NCI-H774 (cell line): ENCODE measurements at places on chromosomes 3 and 15.

DNA sequence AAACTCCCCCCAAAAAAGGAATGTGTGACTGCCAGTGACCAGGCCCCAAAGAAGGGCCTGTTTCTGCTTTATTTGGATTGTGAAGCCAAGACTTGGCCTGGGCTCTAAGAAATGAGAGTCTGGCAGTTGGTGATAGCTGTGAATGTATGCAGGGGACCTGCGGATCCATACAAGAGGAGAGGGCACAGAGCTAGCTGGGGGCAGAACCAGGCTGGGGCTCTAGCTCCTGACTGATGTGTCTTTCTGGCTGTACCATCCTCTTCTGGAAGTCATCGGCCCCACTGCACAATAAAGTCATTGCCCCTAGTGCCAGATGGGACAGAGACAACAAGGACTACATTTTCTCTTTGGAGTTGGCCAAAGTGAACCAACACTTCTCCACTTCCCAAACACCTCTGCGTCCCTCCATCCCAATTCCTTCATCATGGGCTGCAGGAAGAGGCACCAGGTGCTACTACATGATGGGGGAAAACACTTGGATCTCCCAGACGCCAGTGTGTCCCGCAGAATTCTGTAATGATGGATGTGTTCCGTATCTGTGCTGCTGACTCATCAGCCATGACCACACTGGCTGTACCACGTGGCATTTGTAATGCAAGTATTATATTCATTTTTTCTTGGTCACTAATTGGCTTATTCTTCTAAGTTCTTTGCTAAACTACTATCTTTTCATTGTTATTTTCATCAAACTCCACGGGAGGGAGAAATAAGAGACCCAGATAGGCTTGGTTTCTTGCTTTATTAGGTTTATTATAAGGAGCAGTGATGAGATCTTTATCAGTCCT lies 1.7 kb upstream of the PLA2G4F start:
- no peak for DNase-seq

DNA sequence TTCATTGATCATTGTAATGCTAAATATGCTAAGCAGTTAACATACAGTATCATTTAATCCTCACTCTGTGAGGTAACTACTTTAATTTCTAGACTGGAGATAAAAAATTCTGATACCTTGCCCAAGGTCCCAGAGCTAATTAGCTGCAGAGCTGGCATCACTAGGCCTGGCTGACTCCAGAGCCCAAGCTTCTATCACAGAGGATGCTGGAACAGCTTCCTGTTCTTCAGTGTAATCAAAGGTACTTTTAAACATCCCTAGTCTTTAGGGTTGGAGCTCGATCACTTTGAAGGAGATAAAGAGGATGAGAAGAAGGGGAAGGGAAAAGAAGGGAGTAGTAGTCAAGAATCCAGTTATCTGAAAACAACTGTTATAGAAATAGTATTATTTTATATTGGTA lies 37.1 kb upstream of the BOC start:
- no peak for DNase-seq

DNA sequence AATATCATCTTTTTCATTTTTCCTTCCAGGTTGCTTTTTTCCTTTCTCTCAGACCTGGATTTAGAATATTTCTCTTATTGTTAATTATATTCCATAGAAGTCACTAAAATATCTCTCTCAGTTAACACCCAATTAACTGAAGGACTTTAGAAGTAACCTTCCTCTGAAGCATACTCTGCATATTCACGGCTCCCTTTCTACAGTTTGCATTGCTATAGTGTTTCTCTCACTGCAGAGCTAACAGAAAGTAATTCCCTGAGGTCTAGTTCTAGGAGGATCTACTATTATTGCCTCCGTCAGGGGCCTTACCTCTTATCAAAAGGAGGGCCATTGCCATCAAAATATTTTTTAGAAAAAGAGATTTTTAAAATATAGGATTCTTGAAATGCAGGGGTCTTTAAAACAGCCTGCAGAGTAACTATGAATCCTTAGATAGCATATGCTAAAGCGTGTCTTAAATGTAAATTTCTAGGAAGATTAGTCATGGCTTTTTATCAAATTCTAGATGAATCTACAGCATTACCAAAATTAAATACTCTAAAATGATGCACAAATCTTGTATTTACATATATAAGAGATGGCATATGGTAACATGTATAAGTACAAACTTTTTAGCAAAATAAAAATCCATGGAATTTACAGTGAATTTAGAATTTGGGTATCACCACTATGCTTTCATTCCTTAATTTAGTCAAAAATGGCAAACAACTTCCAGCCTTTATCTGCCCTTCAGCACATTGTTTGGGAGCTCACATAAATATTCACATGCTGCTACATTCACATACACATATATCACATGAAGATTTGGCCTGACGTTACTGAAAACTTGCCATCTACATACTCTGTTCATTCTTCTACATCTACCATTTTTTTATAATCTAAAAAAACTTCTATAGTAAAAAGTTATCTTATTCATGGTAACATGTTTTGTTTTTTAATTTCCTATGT lies 696.8 kb downstream of the OTOL1 start:
- no peak for DNase-seq

DNA sequence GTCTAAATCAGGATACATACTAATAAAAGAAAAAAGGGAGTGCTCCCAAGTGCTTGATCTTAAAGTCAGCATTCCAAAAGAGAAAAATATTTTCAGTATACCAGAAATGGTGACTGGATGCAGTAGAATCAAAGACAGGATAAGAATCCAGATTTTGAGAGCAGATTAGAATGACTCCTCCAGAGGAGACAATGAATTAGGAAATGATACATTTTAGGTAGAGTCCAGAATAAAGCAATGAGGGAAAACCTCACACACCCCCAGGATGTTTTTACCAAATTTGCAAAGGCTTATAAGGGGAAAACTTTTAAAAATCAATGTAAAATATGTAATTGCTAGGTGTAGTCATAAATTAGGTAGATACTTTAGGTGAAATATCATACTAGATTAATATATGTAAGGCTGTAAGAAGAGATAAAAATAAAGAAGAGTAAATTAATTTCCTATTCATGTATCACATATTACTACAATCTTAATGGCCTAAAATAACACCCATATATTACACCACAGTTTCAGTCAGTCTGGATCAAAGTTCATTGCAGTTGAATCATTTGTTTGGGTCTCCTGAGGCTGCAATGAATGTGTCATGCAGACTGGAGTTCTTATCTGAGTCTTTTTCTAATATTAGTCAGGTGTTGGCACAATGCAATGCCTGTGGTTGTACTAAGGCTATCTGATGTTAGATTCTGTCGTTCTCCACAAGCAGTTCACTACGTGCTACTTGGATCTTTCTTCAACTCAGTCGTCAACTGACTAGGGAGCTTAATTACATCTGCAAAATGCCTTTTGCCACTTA lies 547.8 kb upstream of the EPHA6 start:
- no peak for DNase-seq

DNA sequence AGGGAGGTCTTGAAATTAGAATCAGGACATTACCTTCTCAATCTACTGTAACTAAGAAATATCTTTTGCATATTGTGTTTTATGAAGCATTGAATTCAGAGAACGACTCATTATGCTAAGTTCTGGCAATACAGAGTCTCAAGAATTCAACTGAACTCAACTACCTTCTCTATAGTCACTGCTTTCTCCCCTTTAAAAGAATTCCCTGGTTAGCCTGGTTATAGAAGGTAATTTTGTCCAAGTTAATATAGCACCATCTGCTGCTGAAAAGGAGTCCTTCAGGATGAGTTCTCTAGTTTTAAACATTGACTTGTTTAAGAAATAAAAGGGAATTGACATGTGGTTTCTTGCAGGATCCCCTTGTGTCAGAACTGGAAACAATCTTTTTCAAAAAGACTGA lies 60.2 kb downstream of the IL16 start:
- DNase-seq, result no peak

GRCh38 chr3:151226825-151227224 lies 23.8 kb upstream of the GPR171 start:
- DNase-seq, result no peak

- DNase-seq, result no peak
Observed at GRCh38 chr3:50591196-50591741, 20.3 kb downstream of the CISH start.

DNA sequence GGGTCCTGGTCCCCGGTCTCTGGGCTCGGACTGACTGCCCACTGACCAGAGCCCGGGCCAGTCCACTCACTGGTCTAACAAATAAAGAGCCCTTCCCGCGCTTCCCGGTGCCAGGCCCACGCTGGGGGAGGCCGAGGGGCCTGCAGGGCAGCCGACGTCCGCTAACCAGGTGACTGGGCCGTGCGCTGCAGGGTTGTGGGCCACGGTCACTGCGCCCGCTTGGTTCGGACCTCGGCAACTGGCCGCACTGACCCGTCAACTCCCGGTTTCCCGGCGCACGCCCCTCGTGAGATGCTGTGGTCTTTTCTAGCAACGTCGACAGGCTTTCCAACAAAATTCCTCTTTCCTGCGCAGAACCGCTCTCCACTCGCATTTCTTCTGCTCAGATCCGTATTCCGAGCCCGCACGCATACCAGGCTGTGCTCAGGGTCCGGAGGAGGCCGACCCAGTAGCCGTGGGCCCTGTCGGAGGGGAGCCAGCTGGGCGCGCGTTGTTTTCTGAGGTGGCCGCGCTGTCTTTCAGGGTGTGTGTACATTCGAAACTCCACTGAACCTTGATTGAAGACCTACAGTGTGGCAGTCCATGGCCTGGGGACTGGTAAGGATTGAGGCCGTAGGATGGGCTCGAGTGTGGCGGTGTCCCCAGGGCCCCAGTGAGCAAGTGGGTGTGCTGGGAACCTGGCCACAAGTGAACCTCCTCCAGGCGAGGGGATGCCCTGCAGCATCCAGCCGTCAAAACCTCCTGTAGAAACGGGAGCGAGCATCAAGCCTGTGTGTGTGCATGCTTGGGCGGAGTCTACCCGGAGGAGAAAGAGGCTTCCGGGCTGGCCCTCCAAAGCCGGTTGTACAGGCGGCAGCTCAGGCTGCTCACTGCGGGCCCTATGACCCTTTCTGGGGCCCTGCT lies 875 bp upstream of the NT5DC2 start:
- peak; percentile 12 for DNase-seq

GRCh38 chr3:45191924-45192417 lies 34.1 kb downstream of the TMEM158 start:
- no peak for DNase-seq

DNA sequence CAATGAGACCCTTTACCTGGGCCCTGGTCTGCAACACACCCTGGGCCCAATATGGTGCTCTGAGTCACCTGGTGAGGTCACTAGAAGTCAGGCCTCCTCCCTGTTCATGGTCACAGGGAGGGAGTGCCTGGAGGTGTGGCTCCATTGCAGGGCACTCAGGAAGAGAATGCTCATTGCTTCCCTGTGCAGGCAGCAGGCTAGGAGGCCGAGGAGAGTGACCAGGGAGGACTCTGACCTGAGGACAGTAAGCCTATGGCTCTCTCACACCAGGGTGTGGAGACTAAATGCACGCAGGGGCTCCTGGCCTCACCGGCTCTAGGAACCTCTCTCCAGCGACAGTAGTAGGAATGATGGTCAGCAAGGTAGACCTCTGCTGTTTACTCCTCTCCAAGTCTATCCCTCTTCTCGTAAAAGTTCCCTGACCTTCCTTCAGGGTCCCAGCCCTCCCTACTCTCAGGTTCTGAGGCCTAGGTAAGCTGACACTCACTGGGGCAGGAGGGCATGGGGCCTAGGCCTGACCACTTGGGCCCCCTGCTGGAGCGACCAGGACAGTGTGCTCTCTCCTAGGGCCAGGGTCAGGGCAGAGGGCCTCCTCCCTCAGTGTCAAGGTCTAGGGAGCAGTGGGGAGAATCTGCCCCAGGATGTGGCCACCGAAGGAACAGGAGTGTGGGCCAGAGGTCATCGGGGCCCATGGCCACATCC lies 9.6 kb upstream of the SLCO2A1 start:
- DNase-seq, result no peak

DNA sequence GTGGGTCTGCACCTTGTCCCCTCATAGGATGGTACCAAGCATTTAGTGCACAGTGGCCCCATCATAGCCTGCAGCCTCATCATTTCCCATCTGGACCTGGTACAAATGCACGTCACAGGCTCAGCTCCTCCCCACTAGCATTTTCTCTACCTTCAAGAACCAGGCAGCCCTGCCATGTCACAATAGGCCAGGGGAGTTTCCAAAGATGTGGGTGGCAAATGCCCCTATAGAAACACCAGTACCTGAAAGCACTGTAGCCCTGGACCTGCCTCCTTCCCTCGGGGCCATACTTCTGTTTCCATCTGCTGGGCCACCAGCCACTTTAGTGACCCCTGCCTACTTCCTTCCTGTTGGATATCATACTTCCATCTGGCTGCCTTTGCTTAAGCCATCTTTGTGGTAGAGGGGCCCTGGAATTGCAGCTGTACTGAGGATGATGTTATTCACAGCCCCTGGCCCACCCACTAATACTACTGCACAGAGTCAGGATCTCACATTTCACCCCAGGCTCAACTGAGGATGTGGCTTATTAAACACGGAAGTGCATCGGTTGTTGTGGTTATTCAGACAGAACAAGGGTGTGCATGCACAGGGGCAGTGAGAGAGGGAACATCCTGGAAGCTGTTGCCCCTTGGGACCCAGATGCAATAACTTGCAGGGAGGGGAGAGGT lies 3.8 kb downstream of the TCTA start:
- no peak for DNase-seq

DNA sequence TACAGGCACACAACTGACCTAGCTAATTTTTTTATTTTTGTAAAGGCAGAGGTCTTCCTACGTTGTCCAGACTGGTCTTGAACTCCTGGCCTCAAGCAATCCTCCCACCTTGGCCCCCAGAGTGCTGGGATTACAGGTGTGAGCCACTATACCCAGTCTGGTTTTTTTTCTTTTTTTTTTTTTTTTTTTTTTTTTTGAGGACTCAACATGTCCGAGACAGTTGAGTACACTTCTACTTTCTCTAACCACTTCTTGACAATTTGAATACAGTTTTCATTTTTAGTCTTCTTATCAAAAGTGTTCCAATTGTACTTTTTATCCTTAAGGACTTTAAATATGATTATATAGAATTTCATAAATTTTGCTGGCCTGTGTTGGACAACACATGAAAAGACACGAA lies 7.4 kb upstream of the GSK3B start:
- no peak for DNase-seq

GRCh38 chr15:44726568-44727484 lies 9.5 kb upstream of the TRIM69 start:
- no peak for DNase-seq

DNA sequence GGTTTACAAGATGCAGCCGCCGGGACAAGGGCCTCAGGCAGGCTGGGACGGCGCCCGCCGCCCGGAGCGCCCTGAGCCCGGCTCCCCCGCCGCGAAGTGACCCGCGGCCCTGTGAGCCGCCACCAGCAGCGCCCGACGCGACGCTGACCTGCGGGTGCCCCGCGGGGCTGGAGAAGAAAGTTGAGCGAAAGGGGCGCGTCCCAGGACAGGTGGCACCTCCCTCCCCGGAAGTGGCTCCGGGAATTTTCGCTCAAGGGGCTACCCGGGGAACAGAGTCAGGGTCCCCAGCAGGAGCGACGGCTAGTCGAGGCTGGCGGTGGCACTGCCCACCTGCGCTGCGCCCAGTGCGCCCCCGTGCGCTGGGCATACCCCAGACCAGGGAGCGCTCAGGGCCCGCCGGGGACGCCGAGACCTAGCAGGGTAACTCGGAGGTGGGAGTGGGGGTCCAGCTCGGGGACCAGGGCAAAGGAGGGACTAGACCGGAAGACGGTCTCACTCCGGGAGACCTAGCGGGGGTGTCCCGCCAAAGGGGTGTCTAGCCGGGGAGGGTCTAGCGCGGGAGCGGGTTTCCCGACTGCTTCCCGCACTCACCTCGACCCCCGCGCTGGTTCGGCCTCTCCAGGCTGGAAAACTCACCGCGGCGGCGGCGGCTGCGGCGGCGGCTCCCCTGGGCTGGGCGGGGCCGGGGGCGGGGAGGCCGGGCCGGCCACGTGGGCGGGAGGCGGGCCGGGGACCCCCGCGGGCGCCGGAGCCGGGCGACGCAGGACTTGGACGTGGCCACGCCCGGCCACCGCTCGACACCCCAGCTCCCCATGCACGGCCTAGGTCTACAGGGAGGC lies 18.4 kb downstream of the SPATA12 start:
- DNase-seq, result peak; percentile 10
